ENCODE measurements at places on chromosomes 7 and 10.

DNA sequence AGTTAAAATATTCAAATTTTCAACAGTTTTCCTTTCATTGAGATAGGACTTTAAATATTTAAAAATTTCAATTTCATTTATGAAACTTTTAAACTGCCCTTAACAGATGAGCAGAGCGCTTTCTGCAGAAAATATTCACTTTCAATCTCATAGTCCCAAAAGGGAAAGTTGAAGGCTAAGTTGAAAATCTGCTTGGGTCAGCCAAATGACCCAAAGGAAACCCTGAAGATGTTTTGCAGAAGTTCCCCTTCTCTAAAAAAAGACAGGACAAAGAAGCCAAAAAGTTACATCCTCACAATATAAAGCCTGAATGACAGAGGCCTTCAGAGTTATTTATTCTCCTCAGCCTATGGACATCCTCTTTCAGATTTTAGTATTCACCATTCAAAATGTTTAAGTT, 17.6 kb upstream of the SCIN start:
- DNase-seq: peak; percentile 68

DNA sequence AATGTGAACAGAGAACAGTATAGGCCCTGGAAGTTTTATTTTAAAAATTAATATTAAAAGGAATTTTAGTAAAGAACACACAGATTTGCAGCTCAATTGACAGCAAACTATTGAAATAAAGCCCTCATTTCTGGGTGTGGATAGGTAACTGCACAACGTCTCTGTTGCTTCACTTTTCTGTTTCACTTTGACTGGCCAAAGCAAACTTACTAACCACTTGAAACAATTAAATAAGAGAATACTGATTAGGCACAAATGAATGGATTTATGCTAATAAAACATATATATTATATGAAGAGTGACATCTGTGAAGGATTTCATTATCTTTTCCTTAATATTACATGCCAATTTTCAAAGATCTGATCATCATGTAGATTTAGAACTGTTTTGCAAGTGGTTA, 11.9 kb downstream of the ZNF804B start:
- no peak for DNase-seq

GRCh38 chr7:31023877-31024276, 28.2 kb upstream of the ADCYAP1R1 start:
- no peak for DNase-seq

DNA sequence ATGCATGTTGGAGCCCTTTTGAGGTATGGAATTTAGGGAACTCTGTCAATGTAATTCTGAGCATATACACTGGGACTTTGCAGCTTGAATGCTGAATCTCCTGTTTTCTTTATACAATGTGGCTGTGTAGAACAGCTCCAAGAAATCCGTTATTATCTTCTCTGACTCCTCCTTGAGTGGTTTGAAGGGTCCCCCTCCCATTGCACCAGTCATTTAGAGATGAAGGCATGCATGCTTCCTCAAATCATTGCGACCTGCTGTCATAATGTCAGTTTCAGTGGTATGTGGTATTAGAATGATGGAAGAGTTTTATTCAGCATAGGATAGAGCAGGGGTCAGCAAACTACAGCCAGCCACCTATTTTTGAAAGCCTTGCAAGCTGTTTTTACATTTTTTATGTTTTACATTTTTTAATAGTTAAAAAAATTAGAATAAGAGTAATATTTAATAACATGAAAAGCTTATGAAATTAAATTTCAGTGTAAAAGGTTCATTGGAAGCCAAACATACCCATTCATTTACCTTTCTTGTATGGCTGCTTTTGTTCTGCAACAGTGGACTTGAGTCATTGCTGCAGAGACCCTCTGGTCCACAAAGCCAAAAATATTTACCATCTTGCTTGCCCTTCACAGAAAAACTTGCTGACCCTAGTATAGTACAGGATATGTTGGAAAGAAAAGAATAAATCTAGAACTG, 8.1 kb downstream of the STK17A start:
- peak; percentile 26 for DNase-seq

GRCh38 chr10:43945094-43945730, 296.5 kb upstream of the ZNF32 start:
- DNase-seq: no peak

GRCh38 chr10:102545997-102546396, 42.2 kb downstream of the SUFU start:
- no peak for DNase-seq

DNA sequence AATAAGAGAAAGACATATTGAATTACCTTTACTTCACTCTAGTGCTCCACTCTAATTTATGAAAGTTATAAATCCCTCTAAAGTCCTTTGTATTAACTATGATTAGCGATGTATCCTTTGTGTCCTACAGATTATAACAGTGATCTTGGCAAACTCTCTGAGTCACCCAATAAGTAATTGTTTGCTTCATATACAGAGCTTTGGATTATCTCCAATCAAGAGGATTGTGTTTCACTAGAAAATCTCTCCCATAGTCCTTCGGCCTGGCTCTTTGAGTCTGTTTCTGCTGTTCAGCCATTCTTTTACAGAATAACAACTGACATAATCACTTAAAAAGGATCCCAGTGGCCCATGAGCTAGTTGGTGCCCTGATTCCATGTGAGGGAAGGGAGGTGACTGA, 9.5 kb downstream of the LMOD2 start:
- DNase-seq: no peak

Data from suppressor macrophage treated with lipopolysaccharide for 1 hour (primary cell).